Heart left ventricle (tissue), 16 donors: ENCODE measurements at places on chromosomes 5 and 9.

- DNase-seq: no peak
Observed at GRCh38 chr5:134281081-134281480, 55.2 kb upstream of the PPP2CA start.

DNA sequence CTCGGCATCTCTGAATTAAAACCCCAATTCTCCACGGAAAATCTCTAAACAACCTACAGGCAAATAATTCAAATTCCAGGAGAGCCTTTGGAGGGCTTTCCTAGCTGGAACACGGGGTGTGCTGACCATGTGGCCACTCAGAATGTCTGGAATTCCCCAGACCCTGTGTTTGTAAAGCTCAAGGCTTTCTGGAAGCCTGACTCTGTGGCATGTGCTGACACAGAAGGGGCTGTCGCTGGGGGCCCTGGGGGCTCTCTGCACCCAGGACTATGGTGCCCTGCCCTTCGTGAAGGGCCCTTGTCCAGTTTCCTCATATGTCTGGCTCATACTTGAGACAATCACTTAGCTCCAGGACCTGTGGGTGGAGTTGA is 29.0 kb upstream of the BOD1 start:
- no peak for DNase-seq

- no peak for DNase-seq
Observed at GRCh38 chr9:131100445-131100844, 4.1 kb downstream of the AIF1L start.

DNA sequence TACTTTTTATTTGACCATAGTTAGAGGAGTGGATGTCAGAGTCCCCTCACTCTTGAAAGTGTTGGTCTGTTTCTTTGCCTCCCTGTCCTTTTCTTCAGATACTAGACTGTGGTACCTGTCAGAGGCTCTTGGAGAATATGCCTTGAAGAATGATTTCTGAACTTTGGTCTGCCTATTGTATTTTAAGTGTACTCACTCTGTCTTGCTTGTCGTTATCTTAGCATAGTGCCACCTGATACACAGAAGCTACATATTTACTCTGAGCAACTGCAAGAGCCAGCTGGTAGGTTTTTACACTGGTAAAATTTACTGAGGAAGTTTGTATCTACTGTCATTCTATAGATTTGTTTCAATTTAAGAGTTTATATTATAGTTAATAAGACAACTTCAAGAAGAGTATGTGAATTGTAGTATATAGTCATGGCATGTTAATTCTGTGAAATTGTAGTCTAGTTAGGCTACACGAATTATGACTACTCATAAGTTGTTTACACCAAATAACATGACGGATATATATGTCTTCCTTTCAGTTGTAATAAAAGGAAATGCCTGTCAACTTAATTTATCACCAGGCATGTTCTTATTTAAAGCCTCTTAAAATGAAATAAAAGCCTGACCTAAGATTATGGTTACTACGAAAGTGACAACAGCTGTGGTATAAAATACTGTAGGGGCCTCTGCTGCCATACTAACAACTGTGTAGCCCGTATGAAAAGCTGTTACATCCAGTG is 201.7 kb downstream of the KDM4C start:
- no peak for DNase-seq

- no peak for DNase-seq
Observed at GRCh38 chr5:77812926-77813589, 36.9 kb upstream of the TBCA start.

- DNase-seq: no peak
Observed at GRCh38 chr9:73081979-73082657, 69.5 kb upstream of the ANXA1 start.

DNA sequence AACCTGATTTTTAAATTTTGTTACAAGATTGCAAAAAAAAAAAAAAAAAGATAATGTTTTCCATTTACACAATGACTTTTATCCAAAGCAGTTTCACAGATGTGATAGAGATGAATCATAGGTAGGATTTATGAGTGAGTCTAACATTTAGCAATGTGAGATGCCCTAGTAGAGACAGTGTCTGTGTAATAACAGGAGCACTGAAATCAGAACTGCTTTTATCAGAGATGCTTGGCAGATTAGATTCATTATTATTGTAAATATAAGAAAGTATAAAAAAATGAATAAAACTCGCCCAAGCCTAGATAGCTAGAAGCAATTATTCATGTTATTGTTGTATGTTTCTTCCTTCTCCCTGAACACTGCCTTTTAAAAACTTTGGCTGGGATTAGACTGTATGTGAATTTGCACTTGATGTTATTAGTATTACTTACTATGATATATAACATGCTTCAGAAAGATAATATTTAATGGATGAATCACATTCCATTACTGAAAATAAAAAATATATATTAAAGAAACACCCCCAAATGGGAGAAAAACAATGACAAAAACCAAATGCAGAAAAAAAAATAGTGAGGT is 567.3 kb upstream of the KLF4 start:
- DNase-seq: no peak

GRCh38 chr9:137759117-137759516 is 118.5 kb upstream of the CACNA1B start:
- no peak for DNase-seq

DNA sequence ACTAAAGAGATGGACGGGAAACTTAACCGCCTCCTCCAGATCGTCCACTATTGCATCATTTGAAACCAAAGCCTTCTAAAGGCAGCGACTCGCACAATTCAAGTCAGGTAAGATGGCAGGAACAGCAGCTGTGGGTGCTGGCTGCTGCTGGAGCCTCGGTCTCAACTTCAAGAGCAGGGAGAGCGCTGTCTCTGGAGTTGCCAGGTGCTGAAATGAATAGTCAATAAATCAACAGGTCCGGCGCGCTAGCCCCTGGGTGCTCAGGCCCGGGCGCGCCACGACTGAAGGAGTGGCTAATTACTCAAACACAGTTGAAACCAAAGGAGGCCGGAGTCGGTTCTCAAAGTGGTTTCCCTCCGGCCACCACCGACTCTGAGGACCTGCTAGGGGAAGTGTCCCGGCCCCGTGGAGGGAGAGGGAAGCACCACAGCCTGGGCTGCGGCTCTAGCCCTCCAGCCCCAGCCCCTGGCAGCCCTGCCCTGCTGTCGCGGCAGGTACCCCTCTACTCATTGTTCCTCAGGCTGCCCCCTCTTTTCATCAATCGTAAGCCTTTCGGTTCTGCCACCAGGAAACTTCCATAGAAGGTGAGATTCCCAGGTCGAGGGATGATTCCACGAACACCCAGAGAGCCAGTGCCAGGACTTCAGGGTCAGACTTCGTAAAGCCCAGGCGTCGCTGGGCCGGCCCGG is 804 bp downstream of the TTC39B start:
- DNase-seq: peak; percentile 43

DNA sequence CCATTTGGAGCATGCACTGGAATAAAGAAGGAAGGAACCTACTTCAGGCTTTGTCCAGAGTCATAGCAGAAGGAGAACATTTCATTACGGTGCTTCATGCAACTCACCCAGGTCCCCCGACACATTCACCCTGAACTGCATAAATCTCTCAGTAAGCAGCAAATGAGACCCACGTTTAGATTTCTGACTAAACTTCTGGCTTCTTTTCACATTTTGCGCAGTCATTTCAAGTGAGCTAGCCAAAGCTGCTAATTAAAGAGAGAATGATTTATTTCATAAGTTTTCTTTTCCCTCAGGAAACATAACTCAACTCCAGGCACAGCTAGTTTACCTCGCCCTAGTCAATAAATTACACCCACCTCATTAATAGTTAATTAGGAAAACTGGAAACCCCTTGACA is 88.6 kb upstream of the GAS1 start:
- no peak for DNase-seq

DNA sequence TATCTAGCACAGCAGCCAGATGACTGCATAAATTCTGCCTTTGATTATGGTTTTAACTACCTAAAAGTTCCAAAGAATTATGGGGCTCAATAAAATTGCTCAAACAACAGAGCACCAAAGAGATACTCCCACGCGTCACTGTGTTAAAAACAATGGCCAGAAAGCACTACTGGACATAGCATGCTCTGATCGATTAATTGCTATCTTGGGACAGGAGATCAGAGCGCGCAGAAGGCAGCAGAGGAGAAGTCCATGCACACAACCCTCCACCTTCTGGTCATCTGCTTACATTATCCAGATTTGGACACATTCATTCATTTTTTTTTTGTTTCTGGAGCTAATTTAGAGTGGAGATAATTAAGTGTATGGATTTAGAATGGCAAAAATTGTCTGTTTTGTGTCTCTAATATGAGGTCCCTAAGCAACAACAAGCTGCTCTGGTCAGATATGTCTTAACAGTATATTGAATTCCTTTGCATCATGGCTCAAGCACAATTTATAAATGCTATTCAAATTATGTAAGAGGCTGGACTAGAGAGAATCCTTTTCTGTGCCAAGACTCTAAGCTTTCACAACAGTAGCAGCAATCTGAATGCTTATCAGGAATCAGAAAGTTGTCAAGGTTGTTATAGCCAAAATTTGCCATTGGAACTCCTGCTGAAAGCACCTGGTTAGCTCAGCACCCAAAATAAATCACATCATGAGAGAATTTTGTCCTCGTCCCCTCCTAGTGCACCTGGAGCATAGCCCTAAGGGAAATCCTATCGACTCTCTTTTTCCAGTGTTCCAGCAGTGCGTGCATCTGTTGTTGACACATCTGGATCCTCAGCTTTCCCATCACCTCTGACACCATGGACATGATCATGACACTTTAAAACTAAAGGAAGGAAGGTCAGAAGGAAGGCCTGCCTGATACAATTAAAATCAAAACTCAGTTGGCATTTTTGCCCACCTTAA is 98.6 kb upstream of the HMHB1 start:
- no peak for DNase-seq

DNA sequence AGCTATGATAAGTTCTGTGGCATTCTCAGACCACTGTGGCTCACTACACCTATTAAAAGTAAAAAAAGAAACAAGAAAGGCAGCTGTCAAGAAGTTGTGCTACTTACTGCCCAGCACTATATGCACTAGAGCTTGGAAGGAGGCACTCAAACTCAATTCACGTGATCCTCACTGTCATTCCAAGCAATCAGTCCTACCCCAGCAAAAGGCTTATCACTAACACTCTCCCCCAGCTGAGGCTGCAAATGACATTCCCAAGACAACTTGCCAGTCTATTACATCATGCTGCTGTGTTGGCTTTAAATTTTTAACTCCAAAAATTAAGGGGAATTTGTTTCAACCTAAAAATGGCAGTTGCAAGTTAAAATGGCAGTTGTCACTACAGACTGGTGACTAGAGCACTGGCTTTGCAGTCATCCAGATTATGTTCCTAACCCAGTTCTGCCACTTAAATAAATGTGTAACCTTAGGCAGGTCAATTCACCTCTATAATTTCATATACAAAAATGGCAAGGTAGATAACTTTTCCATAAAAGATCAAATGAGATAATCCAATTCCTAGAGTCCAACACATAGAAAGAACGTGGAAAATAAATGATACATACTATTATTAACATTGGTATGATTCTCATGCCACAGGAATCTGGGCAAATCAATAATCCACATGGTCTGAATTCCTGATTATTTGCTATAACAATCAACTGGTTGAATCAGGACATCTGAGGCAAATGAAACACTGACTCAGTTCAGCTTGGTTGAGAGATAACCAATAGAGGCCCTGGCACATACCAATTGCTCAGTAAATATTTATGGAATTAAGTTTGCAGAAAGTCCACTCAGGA is 52.4 kb downstream of the FBXW11 start:
- DNase-seq: no peak

- DNase-seq: no peak
Observed at GRCh38 chr9:19104515-19105282, 2.0 kb upstream of the HAUS6 start.

- DNase-seq: no peak
Observed at GRCh38 chr5:138372225-138372624, 19.7 kb downstream of the KDM3B start.

GRCh38 chr5:10685115-10685521 is 75.9 kb downstream of the DAP start:
- DNase-seq: no peak

DNA sequence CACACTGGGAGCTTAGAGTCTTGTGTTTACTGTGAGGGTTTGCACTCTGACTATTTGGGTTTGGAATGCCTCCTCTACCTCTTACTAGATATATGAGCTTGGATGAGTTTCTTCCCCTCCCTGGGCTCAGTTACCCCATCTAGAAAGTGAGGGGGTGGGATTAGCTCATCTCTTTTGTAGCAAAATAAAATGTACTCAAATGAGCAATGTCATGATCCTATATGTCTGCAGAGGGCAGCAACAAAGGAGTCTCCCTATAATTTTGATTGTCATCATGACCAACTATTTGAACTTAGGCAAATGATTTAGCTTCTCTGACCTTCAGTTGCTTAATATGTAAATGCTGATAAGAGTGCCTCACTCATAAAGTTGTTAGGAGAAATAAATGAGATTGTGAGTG is 109.0 kb downstream of the DPYSL3 start:
- no peak for DNase-seq

GRCh38 chr9:124198948-124199347 is 58.8 kb upstream of the NEK6 start:
- no peak for DNase-seq

- DNase-seq: no peak
Observed at GRCh38 chr9:76717176-76717575, 47.1 kb upstream of the PCA3 start.

- no peak for DNase-seq
Observed at GRCh38 chr9:118962426-118962825, 406.8 kb downstream of the BRINP1 start.

DNA sequence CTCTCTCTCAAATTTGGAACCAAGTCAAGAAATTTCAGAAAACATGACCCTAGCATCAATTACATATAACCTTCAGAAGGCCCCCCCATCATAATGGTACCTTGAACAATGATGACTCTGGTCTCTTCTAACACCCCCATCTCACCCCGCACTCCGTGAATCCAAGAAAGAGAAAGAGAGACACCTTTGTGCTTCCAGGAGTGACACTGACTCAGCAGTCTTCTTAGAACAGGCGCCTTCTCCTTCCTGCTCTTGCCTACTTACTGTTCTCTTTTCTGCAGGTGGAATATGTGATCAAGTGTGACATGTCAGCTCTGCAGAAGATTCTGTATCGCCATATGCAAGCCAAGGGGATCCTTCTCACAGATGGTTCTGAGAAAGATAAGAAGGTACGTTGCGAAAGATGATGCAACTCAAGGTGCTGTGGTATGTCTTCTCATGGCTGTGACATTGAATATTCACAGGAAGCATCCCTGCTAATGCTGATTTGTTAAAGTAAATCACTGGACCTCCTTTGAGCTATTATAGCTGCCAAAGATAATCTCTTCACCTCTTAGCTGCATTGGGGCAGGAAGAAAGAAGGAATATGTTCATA is 81.3 kb downstream of the SMARCA2 start:
- no peak for DNase-seq

GRCh38 chr9:80208696-80209095 is 636.9 kb downstream of the TLE4 start:
- no peak for DNase-seq

DNA sequence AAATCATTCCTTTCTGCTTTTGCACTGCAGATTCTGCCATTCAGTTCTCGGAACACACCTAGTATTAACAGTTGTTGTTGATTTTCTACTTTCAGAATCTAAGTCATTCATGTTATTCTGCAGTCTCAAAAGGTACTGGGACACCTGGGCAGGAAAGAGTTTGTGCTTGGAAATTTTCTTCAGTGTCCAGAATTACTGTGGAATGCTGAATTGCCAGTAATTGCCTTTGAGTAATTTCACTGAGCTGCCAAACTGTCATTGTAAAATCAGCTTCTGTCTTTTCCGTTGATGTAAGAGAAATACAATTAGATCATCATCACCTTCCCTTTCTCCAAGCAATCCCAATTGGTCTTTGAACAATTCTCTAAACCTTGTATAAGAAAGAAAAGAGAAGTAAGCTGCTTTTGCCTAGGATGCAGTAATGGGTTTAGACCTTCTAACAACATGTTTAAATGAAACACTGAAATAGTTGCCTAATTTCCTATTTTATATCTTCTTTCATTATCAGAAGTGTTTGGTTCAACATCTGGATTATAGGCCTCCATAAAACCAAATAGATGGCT is 75.7 kb upstream of the TGFBR1 start:
- DNase-seq: no peak
